ENCODE measurements at places on chromosomes 6 and 20.

DNA sequence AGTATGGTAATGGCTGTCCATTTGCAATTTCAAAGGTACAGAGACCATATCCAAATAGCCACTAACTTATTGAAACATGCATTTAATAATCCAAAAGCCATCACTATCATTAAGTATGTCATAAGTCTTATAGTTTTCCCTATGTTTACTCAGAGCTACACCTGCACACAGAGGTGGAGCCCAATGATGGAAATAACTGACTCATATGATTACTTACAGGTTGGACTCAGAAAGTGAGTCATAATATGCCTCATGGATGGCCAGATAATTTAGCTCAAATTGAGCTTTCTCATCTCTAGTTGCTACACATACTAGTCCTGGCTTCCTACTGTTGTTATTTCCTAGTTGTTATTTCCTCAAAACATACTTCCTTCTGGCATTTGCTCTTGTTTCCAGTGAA, 104.4 kb upstream of the KHDRBS2 start:
- no peak for DNase-seq

GRCh38 chr6:6377621-6378020, 57.2 kb upstream of the F13A1 start:
- no peak for DNase-seq

- no peak for DNase-seq
Observed at GRCh38 chr20:1712634-1713624, 55.4 kb upstream of the SIRPG start.

GRCh38 chr20:53343448-53343847, 250.2 kb downstream of the ZNF217 start:
- DNase-seq, result no peak

DNA sequence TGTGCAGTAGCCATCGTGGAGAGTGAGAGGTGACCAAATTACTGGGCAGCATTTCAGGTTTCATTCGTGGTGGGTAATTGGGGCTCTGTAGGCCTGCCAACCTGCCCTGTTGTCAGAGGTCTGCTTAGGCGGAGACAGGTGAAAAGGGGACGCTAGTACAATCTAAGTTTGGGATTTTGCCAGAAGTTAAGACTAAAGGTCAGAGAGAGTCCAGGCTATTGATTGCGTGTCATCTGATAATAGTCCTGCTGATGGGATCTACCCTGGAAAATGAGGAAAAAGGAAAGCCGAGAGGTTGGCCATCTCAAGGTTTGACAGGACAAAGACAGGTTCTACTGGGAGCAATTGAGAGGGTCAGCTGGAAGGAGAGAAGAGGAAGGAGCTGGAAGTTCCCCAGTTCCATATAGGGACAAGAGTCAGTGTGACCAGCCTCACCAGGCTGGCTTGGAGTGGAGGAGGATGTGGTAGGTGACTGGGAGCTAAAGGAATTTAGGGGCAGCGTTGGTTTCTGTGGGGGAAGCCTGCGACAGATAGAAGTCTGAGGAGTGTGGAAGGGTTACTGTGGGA, 10.9 kb downstream of the ARFGEF2 start:
- no peak for DNase-seq

DNA sequence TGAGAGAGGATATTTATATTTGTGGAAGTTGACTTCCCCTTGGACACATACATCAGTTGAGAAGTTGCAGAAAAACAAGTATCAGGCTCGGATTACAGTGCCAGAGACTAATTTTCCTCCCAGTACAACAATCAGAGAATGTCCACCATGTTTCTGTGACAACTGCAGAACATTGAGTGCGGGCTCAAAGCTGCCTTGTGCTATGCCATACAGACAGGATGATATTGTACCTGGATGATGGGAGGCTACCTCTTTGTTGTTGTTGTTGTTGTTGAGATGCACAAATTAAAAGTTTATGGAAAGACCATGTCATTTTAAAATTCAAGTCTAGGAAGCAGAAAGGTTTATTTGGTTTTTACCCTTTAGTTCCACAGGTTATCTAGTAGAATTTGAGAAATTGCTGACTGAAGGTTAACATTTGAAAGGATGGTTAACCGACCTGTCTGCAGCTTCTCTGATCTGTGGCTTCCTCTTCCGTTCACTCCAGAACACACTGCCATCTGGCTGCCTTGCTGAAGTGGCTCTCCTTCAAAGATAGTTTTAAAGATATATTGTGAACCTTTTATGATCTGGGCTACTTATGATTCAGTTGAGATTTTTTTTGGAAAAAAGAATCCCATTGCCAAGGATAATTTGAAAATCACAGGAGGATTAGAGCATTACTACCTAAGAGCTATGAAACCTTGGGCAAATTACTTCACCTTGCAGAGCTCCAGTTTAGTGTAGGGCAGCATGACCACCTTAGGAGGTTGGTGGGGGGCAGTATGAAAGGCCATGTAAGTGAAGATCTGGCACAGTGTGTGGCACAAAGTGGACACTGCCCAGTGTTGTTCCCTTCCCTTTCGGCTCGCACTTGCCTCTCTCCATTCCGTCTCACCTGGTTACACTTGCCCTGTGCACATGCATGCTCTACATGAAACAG, 15.9 kb downstream of the TMEM200A start:
- DNase-seq, result no peak

DNA sequence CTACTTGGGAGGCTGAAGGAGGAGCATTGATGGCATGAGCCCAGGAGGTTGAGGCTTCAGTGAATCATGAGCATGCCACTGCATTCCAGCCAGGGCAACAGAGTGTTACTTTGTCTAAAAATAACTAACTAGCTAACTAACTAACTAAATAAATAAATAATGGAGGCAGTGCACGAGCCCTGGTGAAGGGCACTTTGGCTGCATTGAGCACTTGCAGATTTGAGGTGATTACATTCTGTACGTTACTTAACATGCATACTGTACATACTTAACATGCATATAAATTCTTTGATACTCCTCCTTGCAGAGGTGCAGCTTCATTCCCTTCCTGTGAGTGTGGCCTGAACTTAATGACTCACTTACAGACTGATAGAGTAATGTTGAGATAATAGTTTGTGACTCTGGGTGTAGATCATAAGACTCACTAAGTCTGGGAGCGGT, 10.7 kb downstream of the HLA-A start:
- peak; percentile 74 for DNase-seq

- no peak for DNase-seq
Observed at GRCh38 chr20:24124003-24124402, 135.4 kb upstream of the GGTLC1 start.

Data from GM04503 (cell line).